ENCODE measurements at places on chromosomes 7 and 10.

- no peaks in the 10 kb centered on the region for H3K36me3 ChIP-seq
- H3K4me3 ChIP-seq = no peak overlapping the region
- H3K27me3 ChIP-seq = no peaks in the 10 kb centered on the region
- H3K27ac ChIP-seq = no peak overlapping the region
- DNase-seq = no peak
Observed at GRCh38 chr7:49333180-49333881, 409.0 kb downstream of the CDC14C start.

GRCh38 chr10:86190291-86190690 lies 176.3 kb downstream of the GRID1 start:
- H3K27me3 ChIP-seq = no peaks in the 10 kb centered on the region
- H3K27ac ChIP-seq = no peak overlapping the region
- H3K4me1 ChIP-seq = no peaks in the 10 kb centered on the region
- no peak overlapping the region for H3K4me3 ChIP-seq
- DNase-seq = no peak
- no peaks in the 10 kb centered on the region for H3K36me3 ChIP-seq

DNA sequence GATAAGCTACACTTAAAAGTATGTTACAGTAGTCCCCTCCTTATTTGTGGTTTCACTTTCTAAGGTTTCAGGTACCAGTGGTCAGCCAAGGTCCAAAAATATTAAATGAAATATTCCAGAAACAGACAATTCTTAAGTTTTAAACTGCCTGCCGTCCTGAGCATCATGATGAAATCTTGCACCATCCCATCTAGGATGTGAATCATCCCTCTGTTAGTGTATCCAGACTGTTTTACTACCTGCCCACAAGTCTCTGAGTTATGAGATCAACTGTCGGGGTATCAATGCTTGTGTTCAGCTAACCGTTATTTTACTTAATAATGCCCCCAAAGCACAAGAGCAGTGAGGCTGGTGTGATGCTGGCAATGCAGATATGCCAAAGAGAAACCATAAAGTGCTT lies 11.4 kb downstream of the KDM7A start:
- H3K4me1 ChIP-seq = peaks cover 4% of the 10 kb centered on the region
- H3K27ac ChIP-seq = no peak overlapping the region
- DNase-seq = peak; percentile 23

- peaks cover 9% of the 10 kb centered on the region for H3K36me3 ChIP-seq
- H3K27me3 ChIP-seq = no peaks in the 10 kb centered on the region
- peak overlapping the region; percentile 89 for H3K27ac ChIP-seq
- H3K4me3 ChIP-seq = peak overlapping the region; percentile 86
- H3K4me1 ChIP-seq = peaks cover 25% of the 10 kb centered on the region
Observed at GRCh38 chr10:45001381-45002148, 842 bp downstream of the ZNF22 start.

GRCh38 chr7:101630591-101630990 lies 1.5 kb upstream of the MYL10 start:
- H3K27ac ChIP-seq = peak overlapping the region; percentile 38
- no peak overlapping the region for H3K4me3 ChIP-seq
- H3K27me3 ChIP-seq = no peaks in the 10 kb centered on the region
- peak; percentile 53 for DNase-seq

DNA sequence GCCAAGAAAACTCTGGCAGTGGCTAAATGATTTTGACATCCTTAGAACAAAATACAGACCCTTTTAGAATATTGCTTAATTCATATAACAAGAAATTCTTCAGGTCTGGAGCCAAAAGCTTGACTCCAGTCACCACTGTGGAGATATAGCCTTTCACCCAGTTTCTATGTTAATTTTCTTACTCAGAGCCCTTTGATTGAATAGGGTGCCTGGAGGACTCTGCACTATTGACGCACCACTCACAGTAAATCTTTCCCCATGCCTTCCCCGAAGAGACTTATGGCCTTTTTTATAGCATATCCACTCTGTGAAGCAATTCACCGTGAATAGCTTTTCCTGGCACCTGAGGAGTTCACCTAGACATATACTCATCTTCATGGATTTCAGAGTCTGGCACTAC lies 613.8 kb downstream of the ZWINT start:
- no peak overlapping the region for H3K27ac ChIP-seq
- no peak for DNase-seq
- H3K36me3 ChIP-seq = no peaks in the 10 kb centered on the region
- H3K4me3 ChIP-seq = no peak overlapping the region

- peak; percentile 60 for DNase-seq
- H3K27me3 ChIP-seq = peaks cover 2% of the 10 kb centered on the region
Observed at GRCh38 chr7:25216837-25217236, 11.4 kb downstream of the NPVF start.

DNA sequence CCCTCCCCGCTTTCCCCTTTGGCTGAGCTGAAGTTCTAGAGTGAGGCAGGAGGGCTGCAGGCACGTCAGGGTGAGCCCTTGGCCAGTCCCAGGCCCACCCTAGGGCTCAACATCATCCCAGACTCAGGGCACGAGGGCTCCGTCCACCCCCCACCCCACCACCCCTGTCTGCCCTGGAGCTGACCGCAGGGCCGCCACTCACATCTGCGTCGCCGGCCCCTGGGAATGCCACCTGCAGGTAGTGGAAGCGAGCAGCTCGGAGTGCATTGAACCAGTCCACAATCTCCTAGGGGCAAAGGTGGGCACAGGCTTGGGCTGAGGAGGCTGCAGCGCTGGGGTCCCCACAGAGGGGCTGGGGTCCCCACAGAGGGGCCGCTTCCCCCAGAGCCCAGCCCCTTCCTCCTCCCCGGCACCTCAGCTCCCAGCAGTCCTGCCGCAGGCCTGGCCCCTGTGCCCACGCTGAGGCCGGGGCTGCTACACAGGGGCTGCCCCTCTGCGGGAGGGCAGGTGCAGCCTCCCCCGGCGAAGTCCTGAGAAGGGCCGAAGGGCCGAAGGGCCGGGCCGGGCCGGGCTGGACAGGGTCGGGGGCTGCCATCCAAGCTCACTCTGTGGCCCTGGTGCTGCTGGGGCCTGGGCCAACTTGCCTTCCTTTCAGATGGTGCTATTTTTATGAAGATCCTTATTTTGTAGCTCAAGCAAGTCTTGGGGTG lies 24.1 kb downstream of the GET4 start:
- H3K27me3 ChIP-seq = peaks cover under 1% of the 10 kb centered on the region
- DNase-seq = no peak
- peaks cover 4% of the 10 kb centered on the region for H3K36me3 ChIP-seq
- H3K27ac ChIP-seq = no peak overlapping the region
- no peak overlapping the region for H3K4me3 ChIP-seq

DNA sequence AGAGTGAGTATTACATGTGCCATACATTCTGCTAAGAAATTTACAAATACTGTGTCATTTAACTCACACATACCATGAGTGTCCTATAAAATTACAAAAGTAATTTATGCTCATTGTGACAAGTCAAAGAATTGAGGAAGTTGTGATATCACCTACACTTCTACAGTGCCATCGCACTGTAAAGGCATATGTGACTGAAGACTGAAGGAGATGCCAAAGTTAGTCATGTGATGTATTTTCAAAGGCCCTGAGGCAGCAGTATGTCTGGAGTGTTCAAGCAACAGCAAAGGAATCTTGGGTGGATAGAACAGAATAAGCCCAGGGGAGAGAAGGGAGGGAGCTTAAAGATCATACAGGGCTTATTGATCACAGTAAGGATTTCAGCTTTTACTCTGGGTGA lies 176.8 kb downstream of the WNT2 start:
- no peaks in the 10 kb centered on the region for H3K27me3 ChIP-seq
- H3K4me3 ChIP-seq = no peak overlapping the region
- H3K27ac ChIP-seq = no peak overlapping the region
- H3K36me3 ChIP-seq = no peaks in the 10 kb centered on the region
- no peak for DNase-seq

DNA sequence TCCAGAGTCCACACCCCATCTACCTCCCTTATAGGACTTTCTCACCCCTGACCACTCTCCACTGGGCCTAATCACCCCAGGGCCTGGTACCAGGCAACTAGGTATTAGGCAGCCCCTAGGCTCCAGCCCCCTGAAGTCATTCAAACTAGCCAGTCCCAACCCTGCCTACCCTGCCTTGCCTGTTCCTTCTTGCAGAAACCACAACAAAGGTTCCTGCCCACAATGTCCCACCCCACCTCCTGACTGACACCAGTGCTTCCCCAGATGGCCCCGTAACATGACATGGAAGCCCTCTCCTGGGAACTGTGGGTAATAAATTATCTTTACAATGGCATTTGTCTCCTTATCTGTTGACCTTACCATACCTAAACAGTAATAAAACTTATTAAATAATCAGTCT lies 100.6 kb upstream of the PDE1C start:
- H3K36me3 ChIP-seq = no peaks in the 10 kb centered on the region
- DNase-seq = no peak
- peaks cover 5% of the 10 kb centered on the region for H3K27me3 ChIP-seq

GRCh38 chr10:62017491-62017870 lies 116.0 kb downstream of the ARID5B start:
- DNase-seq = no peak
- H3K36me3 ChIP-seq = no peaks in the 10 kb centered on the region
- H3K27me3 ChIP-seq = no peaks in the 10 kb centered on the region
- H3K27ac ChIP-seq = no peak overlapping the region
- H3K4me1 ChIP-seq = peaks cover 18% of the 10 kb centered on the region

- no peak overlapping the region for H3K27ac ChIP-seq
- DNase-seq = no peak
- H3K36me3 ChIP-seq = peaks cover 5% of the 10 kb centered on the region
- no peaks in the 10 kb centered on the region for H3K27me3 ChIP-seq
- H3K4me3 ChIP-seq = no peak overlapping the region
Observed at GRCh38 chr10:73439055-73439454, 5.7 kb upstream of the MSS51 start.

DNA sequence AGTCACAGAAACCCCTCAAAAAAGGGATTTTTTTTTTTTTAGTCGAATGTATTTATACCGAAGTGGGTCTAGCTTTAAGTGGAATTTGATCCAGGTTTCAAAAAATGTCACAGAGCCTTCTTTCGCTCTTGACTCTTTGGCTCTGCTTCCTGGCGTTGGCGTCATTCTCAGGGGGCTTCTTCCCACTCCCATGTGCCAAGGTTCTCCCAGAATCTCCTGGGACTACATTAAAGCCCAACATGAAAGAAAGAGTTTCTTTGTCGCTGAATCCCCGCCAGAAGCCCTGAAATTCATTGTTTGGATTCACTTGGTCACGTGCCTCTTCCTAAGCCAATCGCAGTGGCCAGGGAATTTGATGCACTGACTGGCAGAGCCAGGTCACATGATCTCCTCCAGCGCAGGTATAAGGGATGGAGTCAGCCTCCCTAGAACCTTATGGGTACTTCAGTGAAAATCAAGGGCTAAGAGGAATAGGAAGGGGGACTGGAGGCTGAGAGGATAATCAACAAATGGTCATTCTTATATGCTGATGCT lies 101.2 kb downstream of the RPS24 start:
- no peaks in the 10 kb centered on the region for H3K4me1 ChIP-seq
- H3K4me3 ChIP-seq = no peak overlapping the region
- peaks cover 2% of the 10 kb centered on the region for H3K27me3 ChIP-seq
- H3K27ac ChIP-seq = no peak overlapping the region

DNA sequence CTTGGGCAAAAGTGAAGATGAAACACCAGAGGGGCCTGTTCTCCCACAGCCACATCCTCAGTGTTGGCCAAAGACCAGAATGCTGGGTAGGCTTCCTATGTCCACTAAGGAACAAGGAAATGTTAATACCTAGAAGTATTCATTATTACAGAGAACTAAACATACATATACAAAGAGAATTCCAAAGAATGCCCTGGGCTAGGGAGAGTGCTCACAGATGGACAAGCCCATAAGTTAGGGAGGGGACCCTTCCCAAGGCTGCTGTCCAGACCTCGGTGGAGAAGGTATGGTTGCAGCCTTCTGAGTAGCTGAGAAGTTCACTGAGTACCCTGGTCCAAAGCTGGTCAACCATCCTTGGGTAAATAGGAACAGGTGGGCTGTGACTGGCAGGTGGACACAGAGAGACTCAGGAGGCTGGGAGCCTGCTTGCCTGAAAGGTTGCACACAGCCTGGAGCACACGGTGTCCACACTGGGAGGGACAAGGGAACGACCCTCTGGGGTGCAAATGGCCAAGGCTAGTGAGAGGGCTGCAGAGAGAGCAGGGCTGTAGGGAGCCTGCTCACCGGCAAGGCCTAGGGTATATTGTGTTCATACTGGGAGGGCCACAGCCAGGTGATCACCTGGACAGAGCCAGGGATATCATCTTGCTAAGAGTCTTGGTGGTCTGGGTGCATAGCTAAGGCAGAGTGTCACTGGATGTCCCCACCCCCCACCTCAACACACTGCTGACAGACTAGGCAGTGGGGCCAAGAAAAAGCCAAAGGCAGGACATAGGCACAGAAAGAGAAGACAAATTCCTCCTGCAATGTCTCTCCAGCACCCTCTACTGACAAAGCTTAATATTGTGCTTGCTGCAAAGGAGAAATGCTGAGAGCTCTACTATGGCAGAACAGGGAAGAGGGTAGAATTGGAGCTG lies 40.3 kb downstream of the CPVL start:
- peak; percentile 66 for DNase-seq
- H3K36me3 ChIP-seq = no peaks in the 10 kb centered on the region
- no peak overlapping the region for H3K4me3 ChIP-seq

DNA sequence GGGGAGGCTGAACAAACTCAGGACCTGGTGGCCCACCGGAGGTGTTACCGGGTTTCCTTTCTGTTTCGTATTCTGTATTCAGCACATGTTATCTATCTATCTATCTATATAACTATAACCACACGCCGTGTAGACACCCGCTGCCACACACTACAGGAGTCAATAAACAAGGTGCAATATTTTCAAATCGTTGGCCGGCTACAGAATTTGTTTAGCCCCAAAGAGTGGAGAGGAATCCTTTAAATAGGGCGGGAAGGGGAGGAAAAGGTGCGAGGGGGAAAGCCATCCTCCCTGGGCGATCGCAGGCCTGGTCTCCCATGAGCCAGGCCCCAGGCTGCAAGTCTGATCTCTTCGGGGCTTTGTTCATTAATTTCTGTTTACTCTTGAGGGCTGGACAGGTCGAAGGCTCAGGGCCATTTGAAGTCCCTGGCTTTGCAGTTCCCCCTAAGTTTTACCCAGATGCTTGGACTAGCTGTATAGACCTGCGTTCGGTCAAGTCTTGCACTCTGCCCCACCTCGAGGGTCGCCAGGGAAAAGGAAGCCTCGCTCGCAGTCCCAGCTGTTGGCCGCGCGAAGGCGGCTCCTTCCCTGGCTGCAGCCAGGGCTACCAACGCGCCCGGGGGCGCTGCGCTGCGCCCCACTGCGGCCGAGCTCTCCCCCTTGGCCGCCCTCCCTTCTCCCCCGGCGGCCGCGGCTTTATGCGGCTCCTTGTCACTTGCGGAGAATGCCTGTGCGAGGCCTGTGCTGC lies 3.8 kb downstream of the NKX2-3 start:
- H3K4me3 ChIP-seq = no peak overlapping the region
- H3K27me3 ChIP-seq = peaks cover 89% of the 10 kb centered on the region
- no peak overlapping the region for H3K27ac ChIP-seq
- DNase-seq = no peak
- H3K36me3 ChIP-seq = no peaks in the 10 kb centered on the region

- H3K27me3 ChIP-seq = peaks cover 58% of the 10 kb centered on the region
- no peak for DNase-seq
- peak overlapping the region; percentile 24 for H3K4me3 ChIP-seq
- H3K36me3 ChIP-seq = no peaks in the 10 kb centered on the region
- no peak overlapping the region for H3K27ac ChIP-seq
Observed at GRCh38 chr10:93072713-93073538, 767 bp upstream of the CYP26A1 start.

GRCh38 chr7:27585781-27586447 lies 76.8 kb downstream of the HIBADH start:
- H3K4me3 ChIP-seq = no peak overlapping the region
- no peak overlapping the region for H3K27ac ChIP-seq
- H3K4me1 ChIP-seq = no peaks in the 10 kb centered on the region
- H3K27me3 ChIP-seq = no peaks in the 10 kb centered on the region

- H3K4me1 ChIP-seq = no peaks in the 10 kb centered on the region
- no peaks in the 10 kb centered on the region for H3K36me3 ChIP-seq
- H3K4me3 ChIP-seq = no peak overlapping the region
- no peaks in the 10 kb centered on the region for H3K27me3 ChIP-seq
- DNase-seq = no peak
Observed at GRCh38 chr7:63900394-63901203, 98.0 kb upstream of the ZNF722 start.
